ENCODE measurements at places on chromosomes 12 and 14. TPM values are rescaled to one million over a fixed set of nuclear protein-coding genes. Genes with fewer than 3 reads are reported as not detected.

MUCL1 gene
- not detected for total RNA-seq

PIWIL1 gene
- 0.12 TPM for total RNA-seq

FSCB gene
- total RNA-seq, result not detected

ASPG gene
- 4.7 TPM for total RNA-seq

RHOJ gene
- total RNA-seq, result 10.4 TPM

TMEM119 gene
- total RNA-seq, result 10.6 TPM

PIP4P1 gene
- 44.3 TPM for total RNA-seq

DNA sequence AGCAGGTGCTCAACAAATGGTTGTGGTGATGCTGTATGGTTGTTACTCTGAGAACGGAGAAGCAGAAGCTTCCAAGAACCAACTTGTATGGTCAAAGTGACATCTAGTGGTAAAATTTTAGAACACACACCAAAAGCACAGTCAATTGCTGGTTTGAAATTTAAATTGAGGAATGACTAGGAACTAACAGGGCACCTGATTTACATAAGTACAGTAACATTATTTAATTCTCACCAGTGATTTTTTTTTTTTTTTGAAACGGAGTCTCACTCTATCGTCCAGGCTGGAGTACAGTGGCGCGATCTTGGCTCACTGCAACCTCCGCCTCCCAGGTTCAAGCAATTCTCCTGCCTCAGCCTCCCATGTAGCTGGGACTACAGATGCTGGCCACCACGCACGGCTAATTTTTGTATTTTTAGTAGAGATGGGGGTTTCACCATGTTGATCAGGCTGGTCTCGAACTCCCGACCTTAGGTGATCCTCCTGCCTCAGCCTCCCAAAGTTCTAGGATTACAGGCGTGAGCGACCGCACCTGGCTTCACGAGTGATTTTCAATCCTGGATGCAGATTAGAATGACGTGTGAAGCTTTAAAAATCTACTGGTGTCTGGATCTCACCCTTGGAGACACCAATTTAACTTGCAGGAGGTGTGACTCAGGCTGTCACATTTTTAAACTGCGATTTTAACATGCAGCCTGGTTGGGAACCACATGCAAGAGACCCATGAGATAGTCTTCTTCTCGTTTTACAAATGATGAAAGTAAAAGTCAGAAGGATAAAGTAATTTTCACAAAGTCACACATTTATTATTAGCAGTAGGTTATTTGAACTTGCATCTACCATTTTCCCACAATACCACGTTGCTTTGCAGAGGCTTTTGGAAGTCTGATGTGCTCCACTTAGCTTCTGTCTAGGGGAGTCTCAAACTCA is 14.1 kb upstream of the NUMB start:
- no peak for DNase-seq

GRCh38 chr12:95796225-95796981 is 5.8 kb upstream of the NTN4 start:
- no peak for DNase-seq

DNA sequence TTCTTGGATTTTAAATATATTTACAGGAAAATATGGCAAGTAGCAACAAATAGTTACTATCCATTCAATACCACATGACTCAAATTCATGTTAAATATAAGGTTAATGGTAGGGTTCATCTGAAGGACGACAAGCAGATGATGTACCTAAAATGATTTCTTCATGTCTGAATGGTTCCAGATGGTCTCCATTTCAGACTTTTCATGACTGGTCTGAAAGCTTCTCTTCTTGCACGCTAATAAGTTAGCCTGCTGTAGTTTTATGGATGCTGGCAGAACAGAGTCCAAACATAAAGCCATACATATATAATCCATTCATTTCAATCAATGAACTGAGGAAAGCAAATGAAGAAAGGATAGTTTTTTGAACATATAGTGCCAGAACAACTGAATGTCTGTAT is 257.0 kb upstream of the MGAT4C start:
- DNase-seq, result no peak

GRCh38 chr12:85920324-85920947 is 46.3 kb downstream of the NTS start:
- no peak for DNase-seq

- DNase-seq, result no peak
Observed at GRCh38 chr12:98262902-98263301, 252.5 kb upstream of the TMPO start.

DNA sequence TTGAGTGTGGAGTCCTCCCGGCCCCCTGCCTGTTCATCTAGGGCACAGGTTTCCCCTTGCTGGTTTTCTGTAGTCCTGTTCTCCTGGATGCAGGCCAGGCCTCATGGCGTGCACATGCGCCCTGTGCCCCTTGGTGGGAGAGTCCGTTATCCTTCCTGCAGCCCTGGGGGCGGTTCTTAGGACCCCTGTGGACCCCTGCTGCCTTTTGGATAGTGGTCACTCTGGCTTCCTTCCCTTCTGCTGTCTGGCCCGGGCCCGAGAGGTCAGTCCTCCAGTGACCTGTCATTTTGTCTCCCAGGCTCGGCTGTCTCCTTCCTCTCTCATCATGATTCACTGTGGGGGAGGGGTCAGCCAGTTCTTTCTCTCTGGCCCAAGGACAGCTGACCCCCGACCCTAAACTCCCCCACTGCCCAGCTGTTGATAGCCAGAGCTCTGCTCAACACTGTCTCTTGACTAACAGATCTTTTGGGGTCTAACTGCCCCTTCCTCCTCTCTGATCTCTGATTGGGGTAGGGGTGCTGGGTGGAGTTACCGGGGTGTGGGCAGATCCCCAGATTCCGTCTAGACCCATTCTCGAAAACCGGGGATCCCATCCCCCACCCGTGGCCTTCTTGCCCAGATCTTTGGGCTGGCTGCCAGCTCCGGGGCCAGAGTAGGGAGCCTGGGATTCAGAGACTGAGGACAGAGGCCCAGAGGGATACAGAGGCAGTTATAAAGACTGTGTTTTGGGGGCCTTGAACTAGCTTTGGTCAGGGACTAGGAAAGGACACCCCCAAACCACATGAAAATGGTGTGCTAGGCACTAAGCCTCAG is 7.0 kb downstream of the CCND2 start:
- no peak for DNase-seq

GRCh38 chr14:37932481-37932880 is 275.2 kb upstream of the SSTR1 start:
- DNase-seq, result no peak

DNA sequence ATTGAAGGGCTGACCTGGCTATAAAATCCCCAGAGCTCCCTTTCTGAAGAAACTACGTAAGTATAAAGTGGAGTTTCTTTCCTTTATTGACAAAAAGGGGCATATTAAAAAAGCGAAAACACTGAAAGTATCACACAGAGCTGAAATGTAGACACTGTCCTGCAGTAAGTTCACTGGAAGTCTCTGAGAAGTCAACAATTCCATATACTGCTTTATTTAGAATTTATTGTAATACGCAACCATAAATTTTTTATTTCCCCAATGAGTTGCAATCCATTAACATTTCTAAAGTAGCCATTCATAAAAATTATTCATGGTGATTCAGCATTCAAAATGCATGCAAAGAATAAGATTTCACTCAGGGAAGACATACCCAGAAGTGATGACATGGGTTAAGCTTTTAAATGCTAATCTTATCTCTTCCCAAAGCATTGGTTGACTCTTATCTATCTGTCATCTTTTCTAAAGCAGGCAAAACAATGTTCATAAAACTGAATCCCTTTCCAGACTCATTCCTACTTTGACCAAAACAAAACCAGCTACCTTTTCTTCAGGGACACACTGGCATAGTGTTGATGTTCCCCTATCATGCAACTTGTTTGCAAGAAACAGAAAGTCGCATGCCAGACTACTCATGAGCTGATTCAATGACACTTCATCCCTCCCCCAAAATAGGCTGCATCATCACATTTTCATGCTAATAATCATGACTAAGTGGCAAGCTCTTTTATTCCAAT is 17.3 kb downstream of the KITLG start:
- no peak for DNase-seq

DNA sequence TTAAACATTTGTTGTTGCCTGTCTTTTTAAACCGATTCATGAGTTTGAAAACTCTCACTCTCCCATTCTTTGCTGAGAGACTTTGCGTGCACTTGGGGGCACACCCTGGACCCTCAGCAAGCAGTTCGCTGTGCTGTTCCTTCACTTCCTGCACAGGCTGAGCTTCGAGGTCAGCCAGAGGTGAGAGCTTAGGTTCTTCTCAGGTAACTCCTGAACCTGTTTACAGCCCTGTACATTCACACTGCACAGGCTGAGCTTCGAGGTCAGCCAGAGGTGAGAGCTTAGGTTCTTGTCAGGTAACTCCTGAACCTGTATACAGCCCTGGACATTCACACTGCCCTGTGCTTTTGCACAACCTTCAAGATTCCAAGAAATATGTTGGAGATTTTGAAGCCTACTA is 9.8 kb upstream of the CLECL1 start:
- DNase-seq, result no peak

DNA sequence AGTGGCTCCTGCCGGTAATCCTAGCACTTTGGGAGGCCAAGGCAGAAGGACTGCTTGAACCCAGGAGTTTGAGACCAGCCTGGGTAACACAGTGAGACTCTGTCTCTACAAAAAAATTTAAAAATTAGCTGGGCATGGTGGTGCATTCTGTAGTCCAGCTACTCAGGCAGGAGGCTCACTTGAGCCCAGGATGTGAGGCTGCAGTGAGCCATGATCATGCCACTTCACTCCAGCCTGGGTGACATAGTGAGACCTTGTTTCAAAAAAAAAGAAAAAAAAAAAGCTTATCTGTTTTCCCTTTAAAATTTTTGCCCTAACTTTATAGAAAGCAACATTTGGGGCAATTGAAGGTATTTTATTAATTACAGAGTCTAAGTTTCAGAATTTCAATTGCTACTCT is 486.0 kb downstream of the BCAT1 start:
- DNase-seq, result no peak

GRCh38 chr12:5808981-5809380 is 136.1 kb downstream of the ANO2 start:
- DNase-seq, result no peak

DNA sequence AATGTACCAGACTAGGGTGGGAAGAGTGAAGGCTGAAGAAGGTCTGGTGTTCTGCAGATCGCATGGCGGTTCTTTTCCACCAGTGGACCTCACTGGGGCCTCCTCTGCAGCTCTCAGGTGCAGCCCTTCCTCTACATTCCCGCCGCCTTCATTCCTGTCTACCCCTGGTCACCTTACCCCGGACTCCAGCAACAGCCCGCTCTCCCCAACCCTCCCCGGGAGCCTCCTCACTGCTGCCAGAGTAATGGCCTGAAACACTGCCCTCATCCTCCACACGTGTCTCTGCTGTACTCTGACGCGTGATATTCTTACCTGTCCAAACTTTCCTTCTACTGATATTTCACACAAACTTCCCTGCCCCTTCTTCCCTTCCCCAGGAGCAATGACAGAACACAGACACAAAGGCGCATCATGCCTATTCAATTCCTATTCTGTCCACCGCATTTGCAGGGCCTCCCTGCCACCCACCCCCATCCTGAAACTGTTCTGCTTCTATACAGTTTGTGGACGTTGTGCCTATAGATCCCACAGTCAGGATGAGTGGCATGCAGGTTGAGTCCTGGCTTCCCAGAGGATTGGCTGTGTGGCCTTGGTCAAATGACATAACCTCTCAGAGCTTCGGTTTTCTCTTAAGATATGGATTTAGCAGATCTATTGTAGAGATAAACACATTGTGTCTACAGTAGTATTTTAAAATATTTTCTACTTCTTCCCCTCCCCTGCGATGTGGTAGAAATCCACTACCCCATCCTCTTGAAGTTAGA is 1.7 kb upstream of the NUAK1 start:
- no peak for DNase-seq

DNA sequence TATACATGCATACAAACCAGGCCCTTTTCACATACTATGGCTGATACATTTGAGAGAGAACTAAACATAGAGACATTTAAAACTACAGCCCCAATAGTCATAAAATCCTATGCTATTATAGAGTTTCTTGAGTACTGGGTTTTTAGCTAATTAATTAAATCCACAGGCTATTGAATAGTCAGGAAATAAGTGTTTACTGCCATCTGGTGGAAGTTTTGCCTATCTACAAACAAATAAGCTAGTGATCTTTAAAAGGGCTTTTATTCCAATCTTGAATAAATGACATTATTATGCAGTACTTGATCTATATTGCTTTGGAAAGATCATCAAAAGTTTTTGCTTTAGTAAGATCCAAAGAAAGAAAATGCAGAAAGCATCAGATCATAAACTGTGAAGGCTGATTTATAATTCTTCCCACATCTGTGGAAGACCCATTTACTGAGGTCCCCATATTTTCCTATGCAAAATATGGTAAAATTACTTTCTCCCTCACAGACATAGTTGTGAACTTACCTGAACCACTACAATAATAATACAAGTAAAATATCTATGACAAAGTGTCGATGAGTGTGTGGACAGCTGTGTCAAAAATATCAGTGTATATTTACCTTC is 131.3 kb downstream of the ITPR2 start:
- DNase-seq, result no peak

DNA sequence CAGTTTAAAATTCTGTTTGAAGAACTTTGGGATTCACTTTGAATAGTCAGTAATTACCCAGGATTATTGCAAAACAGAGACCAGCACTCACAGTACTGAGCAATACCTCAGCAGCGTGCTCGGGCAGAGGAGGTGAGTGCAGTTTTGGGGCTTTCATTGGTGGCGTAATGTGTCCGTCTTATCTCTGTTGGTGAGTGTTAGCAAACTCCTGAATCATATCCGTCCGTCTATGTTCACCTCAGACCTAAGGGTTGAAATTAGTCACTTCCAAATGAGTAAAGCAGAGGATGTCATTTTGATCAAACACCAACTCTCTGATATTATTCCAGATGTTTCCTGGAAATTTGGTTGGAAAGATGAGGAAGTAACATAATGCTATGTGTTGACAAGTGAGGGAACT is 82.8 kb downstream of the BORCS5 start:
- no peak for DNase-seq

DNA sequence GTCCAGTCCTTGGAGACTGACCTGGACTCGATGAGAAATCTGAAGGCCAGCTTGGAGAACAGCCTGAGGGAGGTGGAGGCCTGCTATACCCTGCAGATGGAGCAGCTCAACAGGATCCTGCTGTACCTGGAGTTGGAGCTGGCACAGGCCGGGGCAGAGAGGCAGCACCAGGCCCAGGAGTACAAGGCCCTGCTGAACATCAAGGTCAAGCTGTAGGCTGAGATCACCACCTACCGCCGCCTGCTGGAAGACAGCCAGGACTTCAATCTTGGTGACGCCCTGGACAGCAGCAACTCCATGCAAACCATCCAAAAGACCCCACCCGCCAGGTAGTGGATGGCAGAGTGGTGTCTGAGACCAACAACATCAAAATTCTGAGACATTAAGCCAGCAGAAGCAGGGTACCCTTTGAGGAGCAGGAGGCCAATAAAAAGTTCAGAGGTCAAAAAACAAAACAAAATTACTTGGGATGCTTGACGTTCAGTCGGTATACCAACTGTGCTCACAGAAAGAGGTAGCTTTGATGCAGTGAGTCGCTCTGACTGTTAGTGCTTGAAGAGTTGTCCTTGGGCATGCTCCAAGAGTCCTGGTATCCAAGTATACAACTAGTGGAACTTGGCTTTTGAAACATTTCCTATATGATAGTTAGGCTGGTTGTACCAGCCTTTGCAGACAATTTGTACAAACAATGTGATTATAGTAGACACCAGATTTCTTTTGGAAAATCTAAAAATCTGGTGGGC is 4.8 kb downstream of the MED6 start:
- DNase-seq, result no peak

- DNase-seq, result no peak
Observed at GRCh38 chr14:94009767-94010166, 12.7 kb downstream of the CCDC197 start.
